Activated CD8-positive, alpha-beta memory T cell treated with anti-CD3 and anti-CD28 coated beads for 36 hours (primary cell): ENCODE measurements at places on chromosomes 5 and 9. TPM values are rescaled to one million over a fixed set of nuclear protein-coding genes. Genes with fewer than 3 reads are reported as not detected.

The CER1 gene
- total RNA-seq = not detected

The NRG2 gene
- 0.17 TPM for total RNA-seq

The RNF183 gene
- total RNA-seq = not detected

The TAS2R1 gene
- not detected for total RNA-seq

The EGFLAM gene
- not detected for total RNA-seq

The REEP2 gene
- 6.2 TPM for total RNA-seq

The DIRAS2 gene
- total RNA-seq = not detected
